ENCODE measurements at places on chromosomes 5 and 9.

DNA sequence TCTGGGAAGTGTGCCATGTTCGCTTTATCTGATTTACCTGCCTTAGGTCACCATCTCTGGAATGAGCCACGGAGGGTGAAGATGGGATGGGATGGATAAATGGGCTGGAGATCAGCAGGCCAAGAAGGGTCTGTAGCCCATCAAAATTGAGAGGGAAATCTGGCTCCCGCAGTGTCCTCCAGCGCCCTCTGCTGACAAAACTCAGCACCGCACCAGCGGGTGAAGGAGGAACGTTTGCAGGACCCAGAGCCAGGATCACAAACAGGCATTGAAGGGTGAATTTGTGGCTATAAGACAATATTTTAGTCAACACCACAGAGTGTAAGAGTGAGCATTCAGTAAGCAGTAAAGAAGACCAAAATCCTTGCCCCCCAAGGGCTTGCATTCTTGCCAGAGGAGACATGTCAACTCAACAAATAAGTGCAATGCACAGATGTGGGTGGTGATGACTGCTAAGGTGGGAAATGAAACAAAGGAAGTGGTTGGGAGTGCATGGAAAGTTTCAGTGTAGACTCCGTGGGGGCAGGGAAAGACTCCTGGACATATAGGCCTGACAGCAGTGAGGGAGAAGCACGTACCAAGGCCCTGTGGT is 124.4 kb downstream of the TENT4A start:
- no peak for DNase-seq

- peak; percentile 88 for DNase-seq
Observed at GRCh38 chr5:150410524-150411244, 2.0 kb downstream of the CD74 start.

DNA sequence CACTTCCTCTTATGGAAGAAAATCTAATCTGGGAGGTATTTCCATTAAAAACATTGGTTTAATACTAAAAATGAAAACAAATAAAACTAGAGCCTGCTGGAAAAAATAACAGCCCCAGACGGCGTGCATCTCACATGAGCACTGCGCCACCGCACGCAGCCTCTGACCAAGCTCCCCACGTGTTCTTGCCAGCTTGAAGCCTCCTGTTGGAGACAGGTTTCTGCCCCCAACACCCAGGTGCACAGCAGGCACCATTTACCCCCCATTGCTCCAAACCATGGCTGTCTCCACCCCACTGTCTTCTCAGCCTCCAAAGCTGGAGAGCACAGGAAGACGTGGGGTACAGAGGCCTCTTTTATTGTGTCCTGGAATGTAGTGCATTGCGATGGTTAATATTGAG is 10.7 kb upstream of the COL5A1 start:
- no peak for DNase-seq

DNA sequence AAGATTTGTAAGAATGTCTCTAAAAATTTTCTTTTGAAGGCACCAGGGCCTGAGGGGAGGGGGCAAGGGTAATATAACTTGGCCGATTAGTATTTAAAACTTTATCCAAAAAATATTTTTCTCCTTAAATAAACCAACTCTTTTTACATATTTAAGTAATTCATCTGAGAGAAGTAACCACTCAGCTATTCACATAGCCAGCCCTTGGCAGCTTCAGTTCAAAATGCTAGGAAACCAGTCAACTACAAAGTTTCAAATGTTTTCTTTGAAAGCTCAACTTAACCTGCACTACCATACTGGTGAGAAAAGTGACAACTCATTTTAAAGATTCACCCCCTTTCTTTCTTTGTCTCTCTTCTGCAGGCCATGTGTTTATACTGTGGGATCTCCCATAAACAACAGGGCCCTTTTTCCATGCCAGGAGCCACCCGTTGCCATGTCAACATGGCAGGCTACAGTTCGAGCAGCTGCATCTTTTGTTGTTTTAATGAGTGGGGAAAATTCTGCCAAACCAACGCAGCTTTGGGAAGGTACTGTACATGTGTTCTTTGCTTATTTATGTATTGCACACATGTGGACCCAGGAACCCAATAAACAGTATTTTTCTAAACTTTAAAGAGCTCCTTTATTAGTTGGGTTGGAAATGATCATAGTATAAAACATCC is 46.3 kb downstream of the AOPEP start:
- peak; percentile 70 for DNase-seq

GRCh38 chr5:45089870-45090269 is 281.1 kb downstream of the MRPS30 start:
- no peak for DNase-seq

- DNase-seq, result no peak
Observed at GRCh38 chr5:174448662-174449061, 275.7 kb upstream of the MSX2 start.

Measured in eye (tissue), 1 donor.